Articular chondrocyte of knee joint (primary cell): ENCODE measurements at places on chromosomes 1 and 21. TPM values are rescaled to one million over a fixed set of nuclear protein-coding genes. Genes with fewer than 3 reads are reported as not detected.

The CHRM3 gene
- 0.13 and 0.43 TPM in 2 replicates for total RNA-seq

The KPRP gene
- total RNA-seq = not detected in 2 replicates

The CLCN6 gene
- total RNA-seq = 11.0 and 17.6 TPM in 2 replicates

The RGS21 gene
- total RNA-seq = not detected in 2 replicates

The SMIM11 gene
- 8.2 and 14.4 TPM in 2 replicates for total RNA-seq

The PIGM gene
- total RNA-seq = 7.4 and 8.6 TPM in 2 replicates

The DNAI4 gene
- total RNA-seq = 9.5 and 15.9 TPM in 2 replicates

The ALPL gene
- 8.1 and 15.7 TPM in 2 replicates for total RNA-seq

The IL23R gene
- total RNA-seq = not detected in 2 replicates

The FAM163A gene
- not detected in 2 replicates for total RNA-seq

The AADACL3 gene
- total RNA-seq = not detected in 2 replicates

The DEPDC1 gene
- total RNA-seq = 8.5 and 21.9 TPM in 2 replicates

The INSRR gene
- total RNA-seq = under 0.01 TPM in 1 of 2 replicates, not detected in the other

The OR2L5 gene
- total RNA-seq = 0.13 TPM in 1 of 2 replicates, not detected in the other

The FAM177B gene
- not detected in 2 replicates for total RNA-seq

The KIAA1614 gene
- 14.0 and 14.1 TPM in 2 replicates for total RNA-seq

The SPATA45 gene
- 0.39 TPM in 1 of 2 replicates, not detected in the other for total RNA-seq

The CYP4X1 gene
- total RNA-seq = 1.3 and 2.1 TPM in 2 replicates

The PBX1 gene
- total RNA-seq = 46.8 and 49.5 TPM in 2 replicates

The DPT gene
- 5.6 and 7.6 TPM in 2 replicates for total RNA-seq

The RGS8 gene
- total RNA-seq = 0.78 and 1.5 TPM in 2 replicates

The C4BPA gene
- total RNA-seq = not detected in 2 replicates
